A549 treated with CORT108297 at 1 μM for 4 hours (cell line): ENCODE measurements at places on chromosomes 3 and 15. TPM values are rescaled to one million over a fixed set of nuclear protein-coding genes. Genes with fewer than 3 reads are reported as not detected.

UCN2 gene
- 6.9 to 11.3 TPM (median 9.7 TPM) in 5 replicates for total RNA-seq

DPH3 gene
- 23.0 to 29.2 TPM (median 25.5 TPM) in 5 replicates for total RNA-seq

SNRPA1 gene
- total RNA-seq, result 108 to 122 TPM (median 114 TPM) in 5 replicates

RAD54L2 gene
- total RNA-seq, result 3.5 to 4.2 TPM (median 4.1 TPM) in 5 replicates

ECT2 gene
- total RNA-seq, result 65.6 to 90.5 TPM (median 77.7 TPM) in 5 replicates

TMEM158 gene
- total RNA-seq, result 10.9 to 20.7 TPM (median 18.7 TPM) in 5 replicates

GPR27 gene
- 2.7 to 3.6 TPM (median 3.1 TPM) in 5 replicates for total RNA-seq

MCF2L2 gene
- 0.03 to 0.38 TPM (median 0.10 TPM) in 5 replicates for total RNA-seq

VPS13C gene
- total RNA-seq, result 9.5 to 14.6 TPM (median 10.5 TPM) in 5 replicates

TRIM42 gene
- not detected in 5 replicates for total RNA-seq

RASGRP1 gene
- 0.16 to 0.36 TPM (median 0.25 TPM) in 5 replicates for total RNA-seq

KIF15 gene
- total RNA-seq, result 7.3 to 13.8 TPM (median 8.1 TPM) in 5 replicates

IGF2BP2 gene
- 8.6 to 11.4 TPM (median 11.2 TPM) in 5 replicates for total RNA-seq

POLQ gene
- total RNA-seq, result 6.3 to 7.3 TPM (median 6.7 TPM) in 5 replicates

WDR72 gene
- total RNA-seq, result 5.5 to 7.6 TPM (median 7.1 TPM) in 5 replicates

TMEM40 gene
- total RNA-seq, result 0.08 to 0.73 TPM (median 0.32 TPM) in 5 replicates

GRIP2 gene
- 1.1 to 2.2 TPM (median 1.9 TPM) in 5 replicates for total RNA-seq
